ENCODE measurements at places on chromosomes 11 and 22. TPM values are rescaled to one million over a fixed set of nuclear protein-coding genes. Genes with fewer than 3 reads are reported as not detected.

GRIA4 gene
- polyA plus RNA-seq: not detected

GRCh38 chr11:105719073-105719822 is 109.4 kb downstream of the GRIA4 start:
- no peak for DNase-seq

DNA sequence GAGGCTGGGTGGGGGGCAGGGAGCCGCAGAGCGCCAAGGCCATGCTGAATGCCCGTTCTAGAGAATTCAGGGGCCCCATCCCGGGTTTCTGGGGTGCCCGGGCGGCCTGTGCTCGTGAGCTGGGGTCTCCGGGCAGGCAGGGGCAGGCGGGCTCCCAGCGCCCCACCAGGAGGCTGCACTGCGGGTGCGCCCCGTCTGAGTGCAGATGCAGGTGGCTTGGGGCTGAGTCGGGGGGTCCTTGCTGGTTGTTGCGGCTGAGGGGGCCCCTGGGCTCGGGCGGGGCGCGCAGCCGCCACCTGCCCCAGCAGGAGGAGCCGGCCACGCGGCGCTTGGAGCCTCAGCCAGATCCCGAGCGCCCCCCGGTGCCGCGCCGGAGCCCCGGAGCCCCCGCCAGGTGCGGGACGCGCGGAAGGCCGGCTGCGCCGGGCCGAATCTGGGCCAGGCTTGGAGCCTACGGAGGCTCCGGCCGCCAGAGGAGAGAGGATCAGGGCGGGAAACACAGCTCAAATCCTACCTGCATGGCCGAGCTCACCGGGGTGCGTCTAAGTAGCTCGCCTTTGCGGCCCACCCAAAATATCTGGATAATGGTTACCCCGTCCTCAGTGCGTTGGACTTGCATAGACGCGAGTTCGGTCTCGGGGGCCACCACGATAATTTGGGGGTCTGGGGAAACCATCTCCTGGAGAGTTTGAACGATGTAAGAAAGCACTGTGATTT is 590 bp upstream of the IGF2 start:
- no peak for DNase-seq

DNA sequence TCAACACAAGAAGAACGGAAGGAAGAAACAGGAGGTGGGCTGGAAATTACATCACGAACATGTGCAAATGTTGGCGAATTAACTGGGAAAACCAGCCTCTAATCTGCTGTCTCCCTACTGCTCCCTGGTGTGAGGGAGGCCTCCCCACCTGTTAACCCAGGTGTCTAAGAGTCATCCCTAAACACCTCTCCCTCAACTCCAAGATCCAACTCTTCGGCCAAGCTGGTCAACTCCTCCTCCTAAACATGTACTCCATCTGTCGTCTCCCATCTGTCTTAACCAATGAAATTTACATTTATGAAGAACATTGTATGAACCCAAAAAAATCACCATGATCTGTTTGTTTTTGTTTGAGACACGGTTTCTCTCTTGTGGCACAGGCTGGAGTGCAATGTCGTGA is 154.2 kb downstream of the LARGE1 start:
- DNase-seq: no peak

GRCh38 chr11:89447845-89448244 is 43.3 kb downstream of the NOX4 start:
- DNase-seq: no peak

GRCh38 chr11:88886796-88887195 is 179.0 kb downstream of the GRM5 start:
- DNase-seq: no peak

- no peak for DNase-seq
These were observed 45.2 kb downstream of the APOL1 start for GRCh38 chr22:36298118-36298517.

TAGLN gene
- polyA plus RNA-seq: 6.4 TPM

OR5B17 gene
- polyA plus RNA-seq: not detected

OR5P2 gene
- not detected for polyA plus RNA-seq

GRCh38 chr11:119518746-119519730 is 96.1 kb upstream of the THY1 start:
- DNase-seq: no peak

- DNase-seq: no peak
These were observed 720 bp downstream of the FAM118A start for GRCh38 chr22:45310331-45310976.

GRCh38 chr11:36463781-36464180 is 46.3 kb downstream of the TRAF6 start:
- no peak for DNase-seq

RIMBP3C gene
- polyA plus RNA-seq: not detected

- no peak for DNase-seq
These were observed 496.7 kb upstream of the ARHGAP42 start for GRCh38 chr11:100190395-100190794.

CADM1 gene
- not detected for polyA plus RNA-seq

- no peak for DNase-seq
These were observed 884 bp downstream of the CENATAC start for GRCh38 chr11:118998822-118999221.

GRCh38 chr11:2885678-2886081 is at the start of gene CDKN1C:
CDKN1C (minus strand) TSS chr11:2885775; CDS start chr11:2885456, 319 bp downstream.
- DNase-seq: peak; percentile 83

NCR3LG1 gene
- polyA plus RNA-seq: not detected

DNA sequence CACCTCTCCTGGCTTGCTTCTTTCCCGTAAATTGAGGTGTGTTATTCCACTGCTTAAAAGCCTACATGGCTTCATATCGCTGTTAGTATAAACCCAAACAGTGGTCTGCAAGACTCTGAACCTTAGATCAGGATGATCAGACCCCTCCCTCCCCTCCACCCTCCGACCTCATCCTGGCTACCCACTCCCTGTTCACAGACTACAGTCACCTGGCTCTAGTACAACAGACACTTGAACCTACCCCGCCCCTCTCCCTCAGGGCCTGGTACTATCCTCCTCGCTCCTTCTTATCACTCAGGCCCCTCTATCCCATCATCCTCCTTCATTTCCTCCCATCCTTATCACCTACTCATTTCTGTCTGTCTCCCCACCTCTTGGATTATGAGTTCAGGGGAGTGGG is 20.1 kb downstream of the PTPRJ start:
- no peak for DNase-seq

DNA sequence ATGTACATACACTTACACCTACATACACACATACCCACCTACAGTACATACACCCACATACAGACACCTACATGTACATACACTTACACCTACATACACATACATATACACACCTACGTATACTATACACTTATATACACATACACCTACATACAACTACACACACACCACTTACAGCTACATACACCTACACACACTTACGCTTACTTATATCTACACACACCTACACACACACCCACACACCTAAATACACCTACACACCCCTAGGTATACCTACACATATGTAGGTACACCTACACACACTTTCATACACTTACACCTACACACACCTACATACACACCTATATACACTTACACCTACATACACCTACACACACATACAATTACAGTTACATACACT is 61.0 kb downstream of the ARHGAP8 start:
- DNase-seq: no peak

DNA sequence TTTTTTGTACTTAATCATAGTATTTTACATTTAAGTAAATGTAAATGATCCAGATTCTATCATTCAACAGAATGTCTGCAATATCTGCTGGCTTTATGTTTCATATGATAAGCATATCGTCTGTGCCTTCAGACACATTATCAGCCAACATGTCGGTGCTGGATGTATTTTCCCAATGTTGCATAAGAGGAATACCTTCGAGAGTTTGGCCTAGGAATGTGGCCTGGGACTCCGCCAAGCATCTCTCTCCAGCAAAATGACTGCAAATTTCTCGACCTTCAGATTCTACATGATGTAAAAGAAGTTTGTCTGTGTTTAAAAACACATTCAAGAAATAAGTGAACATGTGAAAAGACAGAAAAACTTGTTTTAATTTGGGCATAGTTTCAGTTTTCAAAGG is 6.9 kb downstream of the BDNF start:
- no peak for DNase-seq

- DNase-seq: no peak
These were observed 2.7 kb downstream of the FAT3 start for GRCh38 chr11:92227230-92227814.

- no peak for DNase-seq
These were observed 131.2 kb downstream of the OSBP2 start for GRCh38 chr22:30825711-30826505.

DNA sequence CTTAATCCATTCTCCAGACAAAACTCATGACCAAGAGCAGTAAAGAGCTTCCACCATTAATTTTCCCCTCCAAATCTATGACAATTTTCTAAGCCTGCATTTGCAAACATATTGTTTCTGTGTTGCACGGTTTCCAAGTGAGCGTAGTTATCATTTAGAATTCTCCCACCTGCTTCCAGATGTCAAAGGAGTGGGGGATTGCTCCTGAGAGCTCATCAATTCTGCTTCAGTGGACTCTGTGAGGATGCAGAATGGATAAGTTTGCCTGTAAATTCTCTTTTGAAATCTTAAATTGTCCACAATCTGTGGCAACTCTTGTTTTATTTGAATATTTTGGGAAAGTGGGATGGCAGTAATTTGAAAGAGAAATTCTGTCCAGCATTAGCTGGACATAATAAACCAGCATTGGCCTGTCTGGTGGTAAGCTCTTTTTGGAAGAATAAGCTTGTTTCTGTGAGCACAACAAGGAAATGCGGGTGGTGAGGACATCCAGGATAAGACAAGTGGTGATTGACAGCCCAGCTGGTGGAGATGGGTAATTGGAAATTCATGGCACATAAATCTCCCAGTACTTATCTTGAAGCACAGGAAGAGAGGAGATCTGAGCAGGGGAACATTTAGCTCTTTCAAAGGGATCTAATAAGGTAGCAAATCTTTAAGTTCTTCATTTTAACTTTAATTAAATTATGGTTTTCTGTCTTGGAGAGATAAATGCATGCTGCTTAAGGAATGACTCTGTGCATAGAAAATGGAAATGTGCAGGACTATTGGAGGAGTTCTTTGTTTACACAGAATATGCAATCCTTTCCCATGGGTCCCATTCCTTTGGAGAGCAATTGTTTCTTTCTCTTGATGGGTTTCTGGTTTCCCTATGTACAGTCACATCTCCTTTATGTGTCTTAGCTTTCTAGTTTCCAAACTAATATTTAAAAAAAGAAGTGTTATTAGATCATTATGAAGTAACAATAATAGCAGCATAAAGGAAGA is 73.2 kb downstream of the FAT3 start:
- no peak for DNase-seq

- no peak for DNase-seq
These were observed 10.4 kb upstream of the AHNAK start for GRCh38 chr11:62556875-62557631.

OR51B5 gene
- not detected for polyA plus RNA-seq

TMEM86A gene
- 1.1 TPM for polyA plus RNA-seq

BRD1 gene
- 2.2 TPM for polyA plus RNA-seq

RFPL3 gene
- polyA plus RNA-seq: not detected

Data from naive B cell (primary cell).